ENCODE measurements at places on chromosomes 6 and 20.

DNA sequence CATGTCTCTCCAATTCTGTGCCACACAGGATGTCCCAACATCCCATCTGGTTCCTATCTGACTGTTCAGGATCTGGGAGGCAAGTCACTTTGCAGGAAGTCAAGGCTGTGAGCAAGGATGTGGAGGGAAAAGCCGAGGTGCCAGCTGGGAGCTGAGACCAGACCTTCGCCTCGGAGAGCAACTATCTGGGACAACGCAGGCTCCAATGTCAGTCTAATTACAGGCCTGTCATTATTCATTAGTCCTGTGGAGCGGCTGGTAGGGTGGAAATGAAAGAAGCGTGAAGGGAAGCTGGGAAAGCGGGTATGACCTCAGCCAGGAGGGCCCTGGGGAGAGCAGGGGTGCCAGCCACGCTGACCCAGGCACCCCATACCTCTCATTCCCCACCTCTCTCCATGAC is 147.3 kb downstream of the UNC5CL start:
- no peak for DNase-seq

DNA sequence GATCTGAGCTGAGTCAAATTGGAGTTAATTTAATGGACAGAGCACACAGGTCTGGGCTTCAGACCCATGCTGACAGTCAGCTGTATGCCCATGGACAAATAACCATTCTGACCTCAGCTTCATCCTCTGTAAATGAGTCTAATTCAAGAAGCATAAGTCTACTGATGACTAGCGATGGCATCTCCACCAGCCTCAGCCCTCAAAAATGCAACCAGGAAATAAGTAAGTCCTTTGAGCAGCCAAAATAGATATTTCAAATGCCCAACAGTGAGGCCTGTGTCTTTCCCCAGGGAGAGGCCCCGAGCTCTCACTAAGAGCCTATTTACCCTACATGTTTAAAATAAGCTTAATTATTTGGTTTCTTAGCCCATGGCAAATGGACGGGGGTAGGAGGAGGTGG is 114.2 kb upstream of the MTHFD1L start:
- DNase-seq, result no peak

GRCh38 chr6:36674942-36675341 is 3.6 kb upstream of the CDKN1A start:
- no peak for DNase-seq

DNA sequence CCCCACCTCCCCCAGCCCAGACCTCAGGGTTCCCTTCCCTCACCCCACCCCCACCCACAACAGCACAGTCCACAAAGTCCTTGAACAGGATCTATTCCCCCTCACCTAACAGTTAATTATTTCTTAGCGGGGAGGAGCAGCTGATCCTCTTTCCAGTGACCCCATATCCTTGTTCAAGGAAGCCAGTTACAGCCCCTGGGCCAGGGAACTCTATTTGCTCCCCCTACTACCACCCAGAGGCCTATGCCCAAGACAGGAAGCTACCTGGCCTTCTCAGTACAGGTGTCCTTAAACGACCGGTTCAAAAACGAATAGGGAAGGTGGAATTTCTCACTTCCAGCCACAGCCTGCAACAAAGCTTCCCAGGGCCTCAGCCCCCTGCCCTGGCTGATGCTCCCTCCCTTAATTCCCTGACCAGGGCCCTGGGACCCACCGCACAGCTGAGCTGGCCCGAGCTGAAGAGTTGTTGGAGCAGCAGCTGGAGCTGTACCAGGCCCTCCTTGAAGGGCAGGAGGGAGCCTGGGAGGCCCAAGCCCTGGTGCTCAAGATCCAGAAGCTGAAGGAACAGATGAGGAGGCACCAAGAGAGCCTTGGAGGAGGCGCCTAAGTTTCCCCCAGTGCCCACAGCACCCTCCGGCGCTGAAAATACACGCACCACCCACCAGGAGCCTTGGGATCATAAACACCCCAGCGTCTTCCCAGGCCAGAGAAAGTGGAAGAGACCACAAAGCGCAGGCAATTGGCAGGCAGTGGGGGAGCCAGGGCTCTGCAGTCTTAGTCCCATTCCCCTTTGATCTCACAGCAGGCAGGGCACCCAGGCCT is 778 bp downstream of the MCCD1 start:
- no peak for DNase-seq

- DNase-seq, result no peak
These were observed 663.4 kb downstream of the KHDRBS2 start for GRCh38 chr6:61622601-61623000.

DNA sequence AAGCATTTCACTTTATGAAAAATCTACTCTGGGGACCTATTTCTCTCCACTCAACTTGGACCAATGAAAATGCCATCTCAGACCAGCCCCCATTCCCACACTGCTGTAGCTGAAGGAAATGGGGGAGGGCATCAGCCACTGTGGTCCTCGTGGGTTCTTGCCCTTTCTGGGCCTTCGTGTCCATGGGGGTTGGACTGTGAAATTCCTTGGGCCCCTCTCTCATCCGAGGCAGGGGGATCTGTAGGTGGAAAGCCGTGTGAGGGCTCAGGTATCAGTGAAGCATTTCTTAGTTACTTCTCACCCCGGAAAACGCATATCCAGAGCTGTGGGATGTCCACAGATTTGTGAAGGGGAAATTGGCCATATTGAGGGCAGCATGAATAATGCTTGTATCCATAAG is 147.9 kb downstream of the CDC5L start:
- no peak for DNase-seq

- no peak for DNase-seq
These were observed 55.3 kb upstream of the BTN3A2 start for GRCh38 chr6:26309731-26310142.

GRCh38 chr20:44200371-44200770 is 10.2 kb downstream of the OSER1 start:
- no peak for DNase-seq

DNA sequence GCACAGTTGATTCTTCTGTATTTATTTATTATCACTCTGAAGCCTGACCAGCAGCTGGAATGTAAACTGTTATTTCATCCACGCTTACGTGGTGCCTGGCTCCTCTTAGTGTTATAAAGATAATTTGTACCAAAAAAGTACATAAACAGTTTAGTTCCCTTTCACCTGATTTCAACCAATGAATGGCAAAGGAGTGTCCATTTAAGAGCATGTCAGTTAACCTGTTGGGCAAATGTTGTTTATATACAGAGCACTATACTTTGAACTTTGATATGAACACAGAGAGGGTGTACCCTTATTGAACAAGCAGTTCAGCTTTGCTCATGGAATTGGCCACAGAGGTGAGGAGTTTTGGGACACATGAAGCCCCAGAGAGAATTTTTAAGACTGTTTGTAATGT is 7.2 kb upstream of the CTCFL start:
- DNase-seq, result no peak

GRCh38 chr20:36676701-36677421 is 30.9 kb upstream of the SLA2 start:
- DNase-seq, result no peak

GRCh38 chr6:131182991-131183425 is 47.7 kb downstream of the AKAP7 start:
- peak; percentile 67 for DNase-seq

GRCh38 chr6:79082304-79082703 is 4.2 kb upstream of the PHIP start:
- no peak for DNase-seq

DNA sequence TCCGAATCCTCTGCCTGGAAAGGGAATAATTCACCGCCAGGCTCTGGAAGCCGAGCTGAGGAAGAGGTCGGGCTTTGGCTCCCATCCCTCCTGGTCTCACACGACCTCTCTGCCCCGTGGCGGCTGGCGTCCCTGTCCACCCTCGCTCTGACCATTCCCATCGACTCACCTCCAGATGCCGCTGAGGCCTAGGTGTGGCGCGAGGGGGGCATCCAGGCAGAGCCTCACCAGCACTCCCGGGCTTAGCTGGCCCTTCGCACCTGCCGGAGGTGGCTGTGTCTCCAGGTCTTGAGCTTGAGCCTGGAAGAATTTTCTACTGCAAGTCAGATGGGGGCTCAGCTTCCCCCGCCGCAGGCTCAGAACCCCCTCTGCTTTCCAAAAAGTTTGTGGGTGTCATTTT is 28.5 kb upstream of the SMOC2 start:
- DNase-seq, result no peak

GRCh38 chr6:136517002-136517401 is 33.2 kb downstream of the MAP7 start:
- DNase-seq, result no peak

GRCh38 chr20:41173161-41173721 is 35.9 kb downstream of the PLCG1 start:
- peak; percentile 84 for DNase-seq

GRCh38 chr20:1894471-1894950 is 696 bp upstream of the SIRPA start:
- DNase-seq, result peak; percentile 76

DNA sequence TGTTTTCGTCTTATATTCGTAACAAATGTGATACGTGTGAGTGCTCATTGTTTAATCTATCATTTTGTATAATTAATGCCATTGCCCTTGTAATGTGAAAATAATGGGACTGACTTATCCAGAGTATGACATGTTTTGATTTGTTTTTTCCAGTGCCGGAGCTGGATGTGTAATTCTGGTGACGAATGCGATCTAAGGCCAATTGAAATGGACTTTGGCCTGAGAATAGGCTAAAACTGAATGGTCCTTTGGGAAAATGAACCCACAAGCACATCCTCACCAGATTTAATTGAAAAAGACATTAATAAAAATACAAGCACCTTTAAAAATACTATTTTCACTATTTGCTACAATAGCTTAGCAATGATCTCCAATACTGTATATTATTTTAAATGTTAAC is 6.7 kb upstream of the TAAR5 start:
- no peak for DNase-seq

DNA sequence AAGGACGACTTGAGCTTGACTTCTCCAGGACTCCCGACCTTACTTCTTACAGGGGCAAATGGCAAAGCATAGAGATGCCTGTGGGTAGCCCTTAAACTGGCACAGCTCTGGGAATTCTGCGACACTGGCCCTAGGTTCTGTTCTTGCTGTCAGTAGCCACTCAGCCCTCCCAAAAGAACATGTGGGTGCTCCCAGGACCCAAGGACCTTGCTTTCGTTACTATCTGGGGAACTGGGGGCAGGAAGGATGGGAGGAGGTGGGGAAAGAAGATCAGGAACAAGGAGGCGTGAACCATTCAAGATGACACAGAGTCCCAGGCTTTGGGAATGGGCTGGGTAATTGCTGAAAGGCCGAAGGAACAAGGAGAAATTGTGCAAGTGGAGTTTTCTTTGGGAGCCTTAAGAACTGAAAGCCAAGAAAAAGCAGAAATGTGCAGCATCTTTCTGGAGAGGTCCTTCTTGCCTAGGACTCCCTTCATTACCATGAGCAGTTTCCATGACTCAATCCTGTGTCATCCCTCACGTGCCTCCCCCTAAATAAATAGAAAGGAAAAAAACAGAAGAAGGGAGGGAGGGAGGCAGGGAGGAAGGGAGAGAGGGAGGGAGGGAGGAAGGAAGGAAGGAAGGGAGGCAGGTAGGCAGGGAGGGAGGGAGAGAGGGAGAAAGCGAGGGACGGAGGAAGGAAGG is 284.6 kb upstream of the FOXQ1 start:
- DNase-seq, result no peak

DNA sequence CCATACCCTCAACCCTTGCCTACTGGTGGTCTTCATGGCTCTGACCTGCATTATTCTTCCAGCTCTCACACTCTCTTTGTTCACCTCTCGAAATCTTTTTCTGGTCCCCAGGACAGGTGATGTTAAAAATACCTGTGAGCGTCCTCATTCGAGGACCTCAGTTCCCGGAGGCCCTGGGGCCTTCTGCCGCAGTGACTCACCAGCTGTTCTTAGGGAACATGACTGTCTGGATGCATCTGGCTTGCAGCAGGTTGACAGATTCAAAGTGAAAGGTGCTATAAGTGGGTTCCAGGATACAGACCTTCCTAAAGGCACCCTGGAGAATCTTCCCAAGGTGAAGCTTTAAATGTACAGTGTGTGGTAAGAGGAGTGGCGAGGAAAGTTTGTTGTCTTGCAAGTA is 210.4 kb upstream of the KCNG1 start:
- no peak for DNase-seq

DNA sequence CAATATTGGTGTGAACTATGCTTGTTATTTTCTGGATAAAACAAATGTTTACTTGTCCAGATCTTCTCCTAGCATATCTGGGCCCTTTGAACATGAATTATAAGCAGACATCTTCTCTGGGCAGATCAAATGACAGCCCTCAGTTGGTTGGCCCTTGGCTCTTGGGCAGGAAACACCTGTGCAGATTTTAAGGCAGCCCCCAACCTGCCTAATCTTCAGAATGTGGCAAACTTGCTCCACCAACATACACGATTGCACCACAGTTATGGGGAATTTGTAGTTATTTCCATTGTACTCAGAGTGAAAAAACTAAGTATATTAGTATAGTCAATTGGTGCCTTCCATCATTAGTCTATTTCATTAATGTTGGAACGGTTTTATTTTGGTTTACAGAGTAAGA is 94.9 kb upstream of the KCNK16 start:
- DNase-seq, result no peak

GRCh38 chr6:151475653-151476523 is 17.9 kb upstream of the CCDC170 start:
- peak; percentile 38 for DNase-seq

DNA sequence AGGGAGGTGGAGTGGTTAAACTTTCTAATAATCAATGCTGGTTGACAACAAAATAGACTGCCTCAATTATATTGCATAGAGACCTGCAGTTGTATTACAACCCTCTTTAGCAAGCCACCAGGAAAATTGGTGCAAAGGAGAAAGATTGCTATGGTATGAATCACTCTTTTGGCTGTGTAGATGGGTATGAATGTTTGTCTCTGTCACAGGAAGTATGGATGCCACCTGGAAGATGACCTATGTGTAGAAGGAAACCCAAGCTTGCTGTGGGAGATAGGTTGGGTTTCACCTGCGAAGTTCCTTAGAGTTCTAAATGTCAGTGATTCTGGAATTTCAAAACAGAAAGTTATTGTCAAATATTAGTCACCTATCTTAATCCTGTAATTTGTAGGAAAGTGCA is 134.6 kb downstream of the SOBP start:
- no peak for DNase-seq

DNA sequence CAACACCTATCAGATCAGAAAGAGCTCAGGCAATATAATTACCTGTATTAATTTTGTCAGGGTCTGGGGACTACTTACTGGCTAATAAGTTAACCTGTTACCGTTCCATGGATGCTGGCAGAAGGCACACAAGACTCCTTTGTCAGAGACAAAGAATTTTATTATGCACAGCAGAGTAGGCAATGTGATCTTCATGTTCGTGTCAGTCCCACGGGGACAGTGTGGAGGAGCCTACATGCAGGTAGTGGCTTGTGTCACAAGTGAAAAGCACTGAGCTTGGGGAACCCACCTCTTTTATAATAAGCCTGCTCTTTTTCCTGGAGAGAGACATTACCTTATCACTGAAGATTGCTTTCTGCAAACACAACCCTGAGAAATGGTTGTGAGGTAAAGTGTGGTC is 96.9 kb downstream of the CD164 start:
- no peak for DNase-seq

- no peak for DNase-seq
These were observed 82.3 kb downstream of the EPHA7 start for GRCh38 chr6:93337014-93337413.

- no peak for DNase-seq
These were observed 16.7 kb upstream of the AVP start for GRCh38 chr20:3101251-3101650.

GRCh38 chr6:29593199-29593855 is 8.4 kb downstream of the OR2H2 start:
- no peak for DNase-seq
